ENCODE measurements at places on chromosomes 13 and 19.
A peak's percentile ranks its signal among the peaks of the same experiment; 100 is the strongest.

DNA sequence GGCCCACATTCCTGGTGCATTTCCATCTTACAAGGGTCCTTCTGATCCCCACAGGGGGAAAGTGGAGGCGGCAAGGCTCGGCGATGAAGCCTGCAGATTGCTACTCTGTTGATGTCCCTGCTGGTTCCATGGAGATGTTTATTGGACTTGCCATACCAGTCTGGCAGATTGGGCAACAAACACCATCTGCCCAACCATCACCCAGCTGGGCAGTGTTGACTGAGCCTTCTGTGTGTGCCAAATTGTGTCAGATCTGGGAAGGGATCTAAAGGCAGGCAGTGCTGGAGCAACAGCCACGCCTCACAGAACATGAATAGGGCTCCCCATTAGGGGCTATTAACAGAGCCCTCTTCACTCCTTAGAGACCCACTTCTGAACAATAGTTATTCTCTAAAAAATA is 35.0 kb downstream of the FLT1 start:
- DNase-seq, result no peak

DNA sequence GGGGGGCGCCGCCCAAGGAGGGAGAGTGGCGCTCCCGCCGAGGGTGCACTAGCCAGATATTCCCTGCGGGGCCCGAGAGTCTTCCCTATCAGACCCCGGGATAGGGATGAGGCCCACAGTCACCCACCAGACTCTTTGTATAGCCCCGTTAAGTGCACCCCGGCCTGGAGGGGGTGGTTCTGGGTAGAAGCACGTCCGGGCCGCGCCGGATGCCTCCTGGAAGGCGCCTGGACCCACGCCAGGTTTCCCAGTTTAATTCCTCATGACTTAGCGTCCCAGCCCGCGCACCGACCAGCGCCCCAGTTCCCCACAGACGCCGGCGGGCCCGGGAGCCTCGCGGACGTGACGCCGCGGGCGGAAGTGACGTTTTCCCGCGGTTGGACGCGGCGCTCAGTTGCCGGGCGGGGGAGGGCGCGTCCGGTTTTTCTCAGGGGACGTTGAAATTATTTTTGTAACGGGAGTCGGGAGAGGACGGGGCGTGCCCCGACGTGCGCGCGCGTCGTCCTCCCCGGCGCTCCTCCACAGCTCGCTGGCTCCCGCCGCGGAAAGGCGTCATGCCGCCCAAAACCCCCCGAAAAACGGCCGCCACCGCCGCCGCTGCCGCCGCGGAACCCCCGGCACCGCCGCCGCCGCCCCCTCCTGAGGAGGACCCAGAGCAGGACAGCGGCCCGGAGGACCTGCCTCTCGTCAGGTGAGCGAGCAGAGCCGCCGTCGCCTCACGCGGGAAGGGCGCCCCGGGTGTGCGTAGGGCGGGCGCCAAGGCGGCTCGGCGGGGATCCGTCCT is at the start of gene RB1:
Gene RB1, plus strand, starts transcription at position 393 of the 784 bp plus-strand sequence. Its CDS starts 162 bp downstream, at position 555.
- peak; percentile 78 for DNase-seq

DNA sequence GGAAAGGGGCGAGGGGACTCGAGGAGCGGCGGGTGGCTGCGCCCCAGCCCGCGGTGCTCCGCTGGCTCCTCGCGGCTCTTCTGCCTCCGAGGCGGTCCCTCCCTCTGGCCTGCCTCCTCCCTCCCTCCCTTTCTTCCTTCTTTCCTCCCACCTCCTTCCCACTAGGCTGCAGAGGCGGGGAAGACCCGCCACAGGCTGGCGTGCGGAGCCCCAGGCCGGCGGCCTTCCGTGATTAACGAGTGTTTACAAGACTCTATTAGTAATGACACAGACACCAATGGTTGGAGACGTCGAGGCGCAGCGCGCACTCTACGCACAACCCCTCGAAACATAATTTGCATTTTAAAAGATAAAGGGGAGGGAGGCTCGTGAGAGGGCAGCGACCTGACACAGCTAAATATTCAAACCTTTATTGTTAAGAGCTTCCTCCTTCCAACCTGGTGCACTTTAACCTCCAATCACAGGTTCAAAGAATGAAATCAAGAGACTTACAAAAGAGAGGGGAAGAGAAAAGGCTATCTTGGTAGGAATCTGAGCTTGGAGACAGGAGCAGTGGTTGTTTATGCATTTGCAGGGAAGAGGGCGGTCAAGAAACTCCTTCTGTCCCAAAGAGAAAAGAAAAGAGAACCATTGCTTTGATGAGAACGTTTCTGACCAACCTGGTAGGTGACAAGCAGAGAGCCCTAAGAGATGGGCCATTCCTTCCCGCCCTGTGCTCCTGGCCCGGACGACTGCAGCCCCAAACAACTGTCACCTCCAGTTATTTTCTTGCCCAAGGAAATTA is at the start of gene CDX2:
Gene CDX2, minus strand, starts transcription at position 234 of the 784 bp plus-strand sequence. CDS start 309 bp downstream, outside the sequence.
- DNase-seq, result no peak

DNA sequence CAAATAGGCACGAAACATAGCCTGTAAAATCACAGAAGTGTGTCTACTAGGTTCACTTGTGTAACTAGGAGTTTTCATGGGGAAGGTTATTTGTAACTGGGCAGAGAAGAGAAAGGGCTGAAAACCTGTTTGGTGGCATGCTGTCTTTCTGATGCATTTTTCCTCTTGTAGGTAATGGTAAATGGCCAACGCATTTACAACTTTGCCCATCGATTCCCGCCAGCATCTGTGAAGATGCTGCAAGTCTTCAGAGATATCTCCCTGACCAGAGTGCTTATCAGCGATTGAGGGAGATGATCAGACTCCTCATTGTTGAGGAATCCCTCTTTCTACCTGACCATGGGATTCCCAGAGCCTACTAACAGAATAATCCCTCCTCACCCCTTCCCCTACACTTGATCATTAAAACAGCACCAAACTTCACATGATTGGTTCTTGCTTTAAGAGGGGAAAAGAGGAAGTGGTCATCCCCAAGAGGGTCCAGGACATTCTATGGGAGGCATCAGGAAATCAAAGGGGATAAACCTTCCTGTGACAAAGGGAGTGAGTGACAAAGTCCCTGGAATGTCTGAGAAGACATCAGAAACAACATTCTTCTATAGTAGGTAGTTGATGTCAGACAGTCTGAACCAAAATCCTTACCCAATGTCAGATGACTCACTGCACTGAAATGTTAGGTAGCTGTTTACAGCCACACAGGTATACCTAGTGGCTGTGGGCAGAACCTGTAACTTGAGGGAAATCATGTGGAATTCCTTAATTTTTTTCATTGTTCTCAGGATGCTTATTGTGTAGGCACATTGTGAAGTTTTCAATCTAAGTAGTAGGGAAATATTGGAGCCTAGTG is 5.0 kb downstream of the LGALS14 start:
- no peak for DNase-seq

- no peak for DNase-seq
Measured at GRCh38 chr19:28489776-28490175, 723.2 kb downstream of the UQCRFS1 start.
